Stimulated activated CD4-positive, alpha-beta T cell treated with anti-CD3 and anti-CD28 coated beads, Interleukin-12 subunit alpha, Interleukin-12 subunit beta, amount 100 ng/mL, for 4 hours (primary cell): ENCODE measurements at places on chromosomes 11 and 22.

GRCh38 chr11:116990061-116990473 is 108.2 kb downstream of the SIK3 start:
- no peak for DNase-seq

DNA sequence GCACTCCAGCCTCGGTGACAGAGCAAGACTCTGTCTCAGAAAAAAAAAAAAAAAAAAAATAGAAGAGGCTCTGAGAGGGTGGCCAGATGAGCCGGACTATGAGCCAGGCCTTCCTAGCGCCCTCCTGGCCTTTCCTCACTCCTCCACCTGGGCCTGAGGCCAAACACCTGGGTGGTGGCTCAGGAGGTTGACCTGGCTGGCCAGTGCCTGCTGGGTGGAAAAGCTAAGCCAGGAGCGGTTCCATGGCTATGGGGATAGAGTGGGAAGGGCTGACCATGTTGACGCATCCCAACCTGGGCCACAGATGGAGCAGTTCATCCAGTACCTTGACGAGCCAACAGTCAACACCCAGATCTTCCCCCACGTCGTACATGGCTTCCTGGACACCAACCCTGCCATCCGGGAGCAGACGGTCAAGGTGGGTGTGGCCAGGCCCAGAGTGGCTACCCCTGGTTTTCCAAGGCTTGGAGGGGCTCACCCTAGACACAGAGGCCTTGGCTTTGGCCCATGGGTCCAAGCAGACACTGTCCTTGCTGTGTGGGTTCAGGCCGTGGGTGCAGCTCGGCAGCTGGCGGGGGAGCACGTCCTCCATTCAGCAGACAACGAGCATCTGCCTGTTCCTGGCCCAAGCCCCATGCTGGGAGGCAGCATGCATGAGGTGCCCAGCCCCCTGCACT is 7.6 kb downstream of the SCYL1 start:
- DNase-seq, result no peak

DNA sequence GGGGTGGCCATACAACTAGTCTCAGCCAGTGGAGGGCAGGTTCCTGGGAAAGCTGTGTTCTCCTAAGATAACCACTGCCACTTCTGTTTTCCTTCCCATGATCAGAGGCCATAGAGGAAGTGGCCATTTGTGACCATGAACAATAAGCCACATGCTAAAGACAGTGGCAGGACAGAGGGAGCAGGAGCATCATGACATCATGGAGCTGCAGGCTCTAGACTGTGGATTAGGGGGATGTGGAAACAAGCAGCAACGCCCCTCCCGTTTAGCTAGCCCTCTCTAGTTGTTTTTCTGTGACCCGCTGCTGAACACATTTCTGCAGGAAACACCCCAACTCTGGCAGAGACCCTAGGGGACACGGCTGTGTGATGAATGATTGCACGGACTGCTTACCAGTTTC is 195.0 kb upstream of the NECTIN1 start:
- no peak for DNase-seq

- no peak for DNase-seq
These were observed 2.6 kb upstream of the RRM1 start for GRCh38 chr11:4092026-4092425.

DNA sequence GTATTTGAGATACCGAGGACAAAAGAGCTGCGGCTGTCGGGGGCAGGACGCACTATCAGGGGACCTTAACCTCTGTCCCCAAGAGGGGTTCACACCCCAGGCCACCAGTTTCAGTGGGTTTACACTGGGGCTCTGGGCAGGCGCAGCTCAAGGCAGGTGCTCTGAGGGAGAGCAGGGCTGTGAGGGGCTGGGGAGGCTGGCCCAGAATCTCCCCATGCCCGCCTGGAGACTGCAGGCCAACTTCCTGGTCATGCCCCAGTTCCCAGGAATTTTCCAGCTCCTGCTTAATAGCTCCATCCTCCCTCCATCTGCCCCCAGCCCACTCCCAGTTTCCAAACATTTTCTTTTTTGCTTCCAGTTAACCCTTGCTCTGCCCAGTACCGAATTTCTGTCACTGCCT is 7.6 kb upstream of the PGA3 start:
- no peak for DNase-seq

GRCh38 chr22:30479981-30480380 is 8.2 kb upstream of the SEC14L3 start:
- DNase-seq, result no peak

GRCh38 chr11:61472868-61473267 is 35.7 kb upstream of the LRRC10B start:
- no peak for DNase-seq
